Stimulated activated CD4-positive, alpha-beta T cell treated with anti-CD3 and anti-CD28 coated beads, Interleukin-12 subunit alpha, Interleukin-12 subunit beta, amount 100 ng/mL, for 48 hours (primary cell): ENCODE measurements at places on chromosomes 3 and 15.
A peak's percentile ranks its signal among the peaks of the same experiment; 100 is the strongest.

GRCh38 chr3:713006-713621, 379.7 kb upstream of the CNTN6 start:
- DNase-seq: no peak

- DNase-seq: peak; percentile 23
Measured at GRCh38 chr15:72229076-72229946, 1.7 kb downstream of the PKM start.

- no peak for DNase-seq
Measured at GRCh38 chr3:97883736-97884135, 61.9 kb downstream of the CRYBG3 start.

DNA sequence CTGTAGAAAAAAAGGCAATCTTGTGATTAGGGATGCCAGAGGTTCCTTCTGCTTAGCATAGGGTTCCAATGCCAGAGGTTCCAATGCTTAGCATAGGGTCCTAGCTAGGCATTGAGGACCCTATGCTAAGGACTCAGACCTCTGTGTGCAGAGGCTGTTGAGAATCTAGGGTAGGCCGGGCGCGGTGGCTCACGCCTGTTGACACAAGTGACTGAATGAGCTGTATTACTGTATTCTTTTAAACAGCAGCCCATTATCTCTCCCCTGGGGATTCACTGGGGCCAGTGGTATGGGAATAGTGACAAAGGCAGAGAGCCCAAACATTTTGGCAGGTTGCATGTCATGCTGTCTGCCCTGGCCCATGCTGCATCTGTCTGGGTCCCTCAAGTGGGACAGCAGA, 16.2 kb downstream of the PAK6 start:
- DNase-seq: no peak

GRCh38 chr15:88282614-88283013, 26.1 kb upstream of the NTRK3 start:
- no peak for DNase-seq

- no peak for DNase-seq
Measured at GRCh38 chr15:74403991-74404563, 29.7 kb downstream of the SEMA7A start.

DNA sequence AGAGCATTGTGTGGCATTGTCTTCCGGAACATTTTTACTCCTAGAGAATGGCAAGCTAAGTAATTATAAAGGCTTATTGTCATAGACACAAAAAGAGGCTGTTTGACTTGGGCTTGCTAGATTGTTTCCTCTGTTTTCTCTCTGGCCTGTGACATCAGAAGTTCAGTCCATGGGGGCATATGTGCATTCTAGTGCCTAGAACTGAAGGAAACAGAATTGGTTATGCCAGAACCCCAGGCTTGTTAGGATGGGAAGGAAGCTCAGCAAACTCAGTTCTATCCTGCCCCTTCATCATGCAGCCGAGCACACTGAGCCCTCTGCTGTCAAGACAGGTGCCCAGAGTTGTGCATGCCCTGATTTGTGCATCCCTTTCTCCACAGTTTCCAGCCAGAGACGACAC, 131.3 kb downstream of the PDE8A start:
- DNase-seq: no peak

DNA sequence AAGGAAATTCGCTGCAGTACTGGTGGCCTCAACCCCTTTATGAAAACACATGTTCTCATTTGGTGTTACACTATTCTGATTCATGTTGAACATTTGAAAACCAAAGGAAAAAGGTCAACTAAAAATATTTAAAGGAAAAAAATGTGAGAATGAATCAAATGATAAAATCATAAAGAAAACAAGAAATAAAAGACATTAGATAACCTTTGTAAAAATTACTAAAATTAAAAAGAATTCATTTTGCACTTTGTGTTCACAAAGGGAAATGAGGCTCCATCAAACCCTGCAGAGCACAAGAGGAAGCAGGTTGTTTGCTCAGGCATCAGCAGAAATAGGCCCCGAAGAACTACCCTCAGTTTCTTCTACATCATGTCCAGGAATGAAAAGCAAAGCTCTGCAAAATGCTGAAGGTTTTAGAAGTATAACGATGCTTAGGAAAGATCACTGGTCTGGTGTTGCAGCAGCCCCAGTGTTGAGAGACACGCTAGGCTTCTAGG, 41.2 kb downstream of the MAP4 start:
- no peak for DNase-seq

GRCh38 chr15:78302579-78303312, 3.3 kb upstream of the SKIC8 start:
- DNase-seq: no peak

- no peak for DNase-seq
Measured at GRCh38 chr3:110178965-110179364, 841.6 kb upstream of the DPPA4 start.

- DNase-seq: peak; percentile 25
Measured at GRCh38 chr15:82298520-82298919, 35.9 kb downstream of the SAXO2 start.

GRCh38 chr15:40985541-40986330, 32.5 kb downstream of the CHAC1 start:
- no peak for DNase-seq

DNA sequence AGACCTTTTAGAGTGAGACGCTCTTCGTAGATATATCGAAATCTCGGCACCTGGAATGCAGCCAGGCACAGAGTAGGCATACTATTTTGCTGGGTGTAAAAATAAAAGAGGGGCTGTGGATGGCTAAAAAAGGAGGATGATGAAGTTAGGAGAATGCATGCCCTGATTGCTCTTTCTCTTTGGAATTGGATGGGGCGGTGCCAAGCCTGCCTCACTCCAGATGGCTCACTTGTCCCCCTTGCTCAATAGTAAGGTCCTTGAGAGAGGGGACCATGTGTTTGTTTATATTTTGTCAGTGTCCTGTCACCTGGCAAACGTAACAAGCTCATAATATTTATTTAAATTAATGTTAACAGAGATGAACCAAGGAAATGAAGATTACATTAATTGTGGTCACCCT, 33.0 kb downstream of the SNRK start:
- no peak for DNase-seq

DNA sequence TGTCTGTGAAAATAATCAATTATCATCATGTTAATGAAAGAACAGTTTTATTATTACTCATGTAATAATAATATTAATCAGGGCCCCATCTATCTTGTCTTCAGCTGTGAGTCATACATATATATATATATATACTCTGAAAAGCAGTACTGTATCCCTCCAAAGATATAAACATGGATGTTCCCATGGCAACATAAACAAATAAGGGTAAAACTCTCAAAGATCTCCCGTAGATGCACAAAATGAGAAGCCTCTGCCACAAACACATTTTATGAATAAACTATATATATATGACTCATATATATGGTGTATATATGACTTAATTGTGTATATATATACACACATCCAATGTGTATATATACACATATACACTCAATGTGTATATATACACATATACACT, 163.8 kb upstream of the ARHGEF26 start:
- DNase-seq: no peak
